Activated naive CD8-positive, alpha-beta T cell treated with anti-CD3 and anti-CD28 coated beads for 36 hours (primary cell): ENCODE measurements at places on chromosomes 6 and 20. TPM values are rescaled to one million over a fixed set of nuclear protein-coding genes. Genes with fewer than 3 reads are reported as not detected.

GRCh38 chr6:114747995-114748625, 405.3 kb upstream of the HS3ST5 start:
- DNase-seq = peak; percentile 8

DNA sequence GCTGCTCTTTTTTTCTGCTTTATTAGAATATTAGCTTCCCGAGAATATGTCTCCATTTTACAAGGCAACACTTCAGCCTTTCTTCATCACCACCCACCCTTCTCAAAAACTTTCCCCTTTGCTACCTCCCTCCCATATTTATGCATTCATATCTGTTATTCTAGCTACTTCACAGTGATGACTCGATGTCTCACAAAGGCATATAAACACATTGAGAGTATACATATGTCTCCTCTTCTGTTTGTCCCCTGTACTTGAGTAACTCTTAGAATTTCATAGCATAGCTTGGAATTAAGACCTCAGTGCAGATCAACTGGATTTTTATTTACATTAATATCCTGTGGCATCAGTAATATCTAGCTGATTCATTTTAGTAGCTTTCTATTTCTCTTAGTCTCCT, 6.5 kb downstream of the RNF144B start:
- no peak for DNase-seq

Gene CD24
- 0.27 TPM for total RNA-seq

DNA sequence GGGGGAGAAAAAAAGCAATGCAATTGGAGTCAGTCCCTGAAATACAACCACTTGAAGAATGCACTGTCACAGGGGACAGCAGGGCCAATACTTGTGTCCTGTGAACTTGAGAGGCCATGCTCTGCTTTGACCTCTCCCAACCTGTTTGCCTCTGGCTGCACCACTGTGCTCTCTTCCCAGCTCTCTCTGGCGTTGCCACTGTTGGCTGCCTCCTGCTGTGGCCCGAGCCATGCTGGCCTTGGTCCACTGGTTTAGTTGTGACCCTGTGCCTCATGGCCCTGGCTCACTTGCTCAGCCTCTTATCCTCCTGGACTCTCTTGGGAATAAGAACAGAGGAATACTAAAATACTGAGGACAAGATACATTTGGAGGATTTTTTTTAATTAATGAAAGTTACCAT, 14.5 kb upstream of the FBXO30 start:
- no peak for DNase-seq

- no peak for DNase-seq
Measured at GRCh38 chr20:9518576-9519175, 4.3 kb downstream of the LAMP5 start.

DNA sequence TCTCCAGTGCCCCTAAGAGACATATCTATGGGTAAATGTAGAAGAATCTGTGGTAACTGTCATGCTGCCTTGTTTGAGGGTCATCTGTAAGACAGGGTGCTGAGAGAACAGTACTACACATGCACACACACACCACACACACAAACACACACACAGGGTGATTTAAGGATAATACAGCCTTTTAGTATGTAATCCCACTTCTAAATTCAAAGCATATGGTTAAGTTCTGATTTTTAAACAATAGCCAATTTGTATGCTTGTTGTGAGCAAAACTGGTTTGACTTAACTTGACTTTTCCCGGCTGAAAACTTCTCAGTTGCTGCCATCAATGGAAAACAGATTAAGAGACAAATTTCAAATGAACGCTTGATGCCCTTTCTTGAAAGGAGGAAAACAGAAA, 241.8 kb downstream of the ADGRG6 start:
- DNase-seq = no peak

DNA sequence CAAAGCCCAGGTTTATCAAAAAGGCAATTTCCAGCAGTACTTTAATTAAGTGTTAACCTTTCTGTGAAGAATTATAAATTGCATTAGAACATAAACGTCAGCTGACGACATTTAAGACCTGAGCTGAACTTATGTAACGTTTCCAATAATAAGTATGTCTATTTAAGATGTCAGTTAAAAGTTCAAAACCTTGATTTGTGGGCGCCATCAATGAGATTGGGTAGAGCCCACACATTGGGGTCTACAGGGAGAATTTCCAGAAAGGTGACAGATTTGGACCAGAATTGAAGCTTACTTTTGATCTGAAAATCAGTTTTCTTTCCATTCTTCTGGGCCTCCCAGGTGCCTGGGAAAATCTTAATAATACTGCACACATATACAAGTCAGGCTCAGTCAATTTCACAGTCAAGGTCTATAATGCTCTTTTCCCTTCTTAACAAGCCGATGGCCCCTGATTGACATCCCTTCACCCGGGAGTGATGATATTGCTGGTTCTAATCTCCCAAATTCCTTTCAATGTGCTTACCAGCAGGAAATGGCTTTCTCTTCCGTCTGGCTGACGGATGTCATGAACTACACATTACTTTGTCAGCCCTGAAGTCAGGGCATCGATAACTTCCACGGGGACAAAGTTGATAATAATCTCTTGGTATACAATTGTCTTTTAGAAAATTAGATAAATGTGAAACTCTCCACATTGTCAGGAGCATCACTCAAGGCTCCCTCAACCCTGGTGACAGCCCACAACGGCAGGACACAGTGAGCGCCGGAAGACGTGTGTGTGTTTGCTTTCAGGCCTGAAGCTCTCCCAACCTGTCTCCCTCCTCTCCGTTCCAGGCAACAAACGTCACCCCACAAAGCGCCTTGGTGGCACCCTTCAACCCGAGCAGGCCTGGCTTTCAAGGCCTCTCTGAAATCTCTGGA, 396.5 kb upstream of the CNR1 start:
- no peak for DNase-seq

Gene GJA10
- total RNA-seq = not detected

DNA sequence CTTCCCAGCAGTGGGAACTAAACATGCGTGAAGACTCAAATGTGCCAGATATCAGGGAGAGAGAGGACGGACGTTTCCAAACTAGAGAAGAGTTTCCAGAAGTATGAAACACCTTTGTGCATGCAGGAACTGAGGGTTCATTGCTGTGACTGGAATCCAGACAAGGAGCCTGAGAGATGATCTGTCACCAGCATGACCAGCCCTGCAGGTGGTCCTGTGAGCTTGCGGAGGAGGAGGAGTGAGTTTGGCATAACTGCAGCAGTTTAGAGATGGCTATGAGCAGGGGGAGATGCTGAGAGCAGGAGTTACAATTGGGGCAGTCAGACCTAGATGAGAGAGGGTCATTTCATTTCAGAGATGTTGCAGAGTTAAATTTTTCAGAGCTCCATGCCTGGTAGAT, 89.6 kb downstream of the SLC22A3 start:
- no peak for DNase-seq

Gene CST2
- total RNA-seq = not detected

DNA sequence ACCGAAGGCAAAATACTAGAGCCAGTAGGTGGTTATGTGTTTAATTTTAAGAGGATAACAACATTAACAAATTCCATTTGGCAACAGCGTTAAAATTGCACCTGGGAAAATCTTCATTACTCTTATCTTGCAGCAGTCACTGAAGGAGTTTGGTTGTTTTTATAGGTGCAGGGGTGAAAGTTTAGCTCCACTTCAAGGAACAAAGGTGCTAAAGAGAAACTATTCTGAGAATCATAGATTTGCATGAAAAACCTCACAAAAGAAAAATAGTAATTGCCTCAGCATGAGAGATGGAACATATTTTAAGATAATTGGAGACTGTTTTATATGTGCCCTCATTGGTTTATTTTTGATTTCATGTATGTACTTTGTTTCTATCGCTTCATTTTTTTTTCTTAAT, 444.4 kb downstream of the UTRN start:
- no peak for DNase-seq

Gene ADAM33
- total RNA-seq = not detected

- DNase-seq = no peak
Measured at GRCh38 chr6:22069306-22069800, 227.5 kb downstream of the PRL start.

Gene MEP1A
- total RNA-seq = not detected

Gene CNR1
- not detected for total RNA-seq
